Ascending aorta (tissue), 2 donors: ENCODE measurements at places on chromosomes 13 and 19.

DNA sequence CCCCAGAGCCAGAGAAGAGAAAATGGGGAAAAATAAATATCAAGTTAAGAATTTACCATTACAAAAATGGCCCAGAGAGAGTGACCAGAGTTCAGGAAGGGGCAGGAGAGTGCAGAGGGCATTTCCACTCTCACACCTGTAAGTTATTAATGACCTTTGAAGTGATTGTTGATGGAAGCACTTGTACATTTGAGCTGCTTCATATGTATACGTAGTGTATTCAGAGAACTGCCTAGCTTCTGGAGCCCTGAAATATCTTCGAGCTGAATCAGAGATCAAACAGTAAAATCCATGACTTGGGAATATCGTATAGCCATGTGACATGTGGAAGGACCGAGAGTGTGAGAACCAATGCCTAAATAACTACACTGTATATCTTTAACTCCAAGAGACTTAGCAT lies 49.2 kb upstream of the PCCA start:
- no peak for DNase-seq

DNA sequence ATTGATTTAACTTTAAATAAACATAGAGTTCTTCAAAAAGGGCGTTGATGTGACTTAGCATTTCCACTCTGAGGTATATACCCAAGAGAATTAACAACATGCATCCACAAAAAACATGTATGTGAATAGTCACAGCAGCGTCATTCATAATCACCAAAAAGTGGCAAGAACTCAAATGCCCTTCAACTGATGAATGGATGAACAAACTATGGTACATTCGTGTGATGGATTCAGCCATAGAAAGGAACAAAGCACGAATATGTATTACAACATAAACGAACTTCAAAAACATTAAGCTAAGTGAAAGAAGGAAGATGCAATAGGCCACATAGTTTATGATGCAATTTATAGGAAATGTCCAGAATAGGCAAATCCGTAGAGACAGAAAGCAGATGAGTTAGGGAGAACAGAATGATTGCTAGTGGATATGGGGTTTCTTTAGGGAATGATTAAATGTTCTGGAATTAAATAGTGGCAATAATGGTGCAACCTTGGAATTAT lies 72.3 kb upstream of the UQCRFS1 start:
- DNase-seq: no peak

- DNase-seq: no peak
Measured at GRCh38 chr13:74114641-74115040, 19.6 kb downstream of the KLF12 start.

DNA sequence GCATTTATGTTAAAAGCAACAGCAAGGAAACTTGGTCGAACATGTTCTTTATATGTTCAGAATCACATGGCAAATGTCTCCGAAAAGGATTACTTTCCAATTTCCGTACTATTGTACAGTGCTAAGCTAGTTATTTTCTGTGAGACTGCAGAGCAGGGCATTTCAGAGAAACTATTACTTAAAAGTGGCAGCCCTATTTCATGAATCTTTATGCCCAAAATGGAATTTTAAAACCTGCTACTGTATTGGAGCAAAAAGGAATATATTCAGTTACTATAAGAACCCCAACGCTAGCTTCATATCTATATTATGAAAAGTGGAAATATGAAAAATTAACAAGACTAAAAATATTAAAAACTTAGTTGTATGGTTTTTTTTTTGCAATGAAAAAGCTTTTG lies 2.2 kb upstream of the KLF5 start:
- no peak for DNase-seq

GRCh38 chr19:51458051-51458645 lies at the start of gene SIGLEC8:
Gene SIGLEC8 (minus strand): TSS chr19:51458454. CDS start chr19:51458387, 67 bp downstream.
- DNase-seq: no peak

DNA sequence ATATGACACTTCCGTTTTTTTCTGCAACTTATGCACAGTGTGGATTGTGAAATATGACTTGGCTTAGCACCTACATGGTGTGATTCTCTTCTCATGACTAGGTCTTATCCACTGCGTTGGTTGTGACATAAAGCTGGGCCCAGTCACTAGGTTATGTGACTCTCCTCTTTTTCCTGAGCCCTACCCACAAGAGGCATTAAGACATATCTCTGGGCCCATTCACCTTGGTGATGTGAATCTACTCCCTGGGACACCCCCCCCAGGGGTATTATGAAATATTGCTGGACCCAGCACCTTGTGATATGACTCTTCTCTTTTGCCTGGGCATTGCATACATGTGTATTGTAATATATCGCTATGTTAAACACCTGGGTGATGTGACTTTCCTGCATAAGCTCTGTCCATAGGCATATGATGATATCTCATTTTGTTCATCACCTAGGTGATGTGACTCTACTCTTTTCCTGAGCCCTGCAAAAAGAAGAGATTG lies 85.8 kb upstream of the ZNF43 start:
- peak; percentile 2 for DNase-seq

DNA sequence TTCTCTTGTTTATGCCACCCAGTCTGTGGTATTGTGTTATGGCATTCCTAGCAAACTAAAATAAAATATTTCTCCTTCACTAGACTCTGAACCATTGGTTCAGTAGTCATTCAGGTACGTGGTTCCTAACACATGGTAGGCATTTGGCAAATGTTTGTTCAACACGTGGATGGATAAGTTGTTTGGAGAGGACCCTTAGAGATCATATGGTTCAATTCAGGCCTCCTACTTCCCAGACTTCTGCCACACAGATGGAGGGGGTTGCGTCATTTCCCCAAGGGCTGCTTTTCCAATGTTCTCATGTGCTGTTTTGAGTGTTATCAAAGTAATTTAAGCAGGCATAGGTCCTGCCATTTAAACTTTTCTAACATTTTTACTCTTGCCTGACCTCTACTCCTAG lies 6.7 kb downstream of the CXCL17 start:
- no peak for DNase-seq

- no peak for DNase-seq
Measured at GRCh38 chr13:82681535-82681934, 1200.7 kb downstream of the SLITRK1 start.

GRCh38 chr13:99124794-99125316 lies 75.8 kb upstream of the UBAC2 start:
- no peak for DNase-seq

GRCh38 chr13:42258747-42259146 lies 13.2 kb upstream of the AKAP11 start:
- DNase-seq: no peak

DNA sequence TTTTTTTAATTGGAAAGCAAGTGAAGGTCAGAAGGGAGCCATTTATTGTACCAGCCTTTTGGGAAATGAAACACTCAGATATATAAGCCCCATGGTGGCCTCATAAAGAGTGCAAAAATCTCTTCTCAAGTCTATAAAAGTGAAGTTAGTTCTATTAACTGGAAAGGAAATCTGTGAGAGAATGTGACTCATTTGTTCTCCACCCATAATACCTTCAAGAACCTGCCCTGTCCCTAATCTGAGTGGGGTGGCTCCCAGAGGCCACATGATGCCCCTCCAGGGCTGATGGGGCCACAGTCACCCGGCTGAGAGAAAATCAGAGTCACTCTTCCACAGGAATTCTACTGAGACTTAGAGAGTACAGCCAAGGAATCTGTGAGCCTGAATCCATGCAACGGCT lies 65.8 kb upstream of the SERP2 start:
- no peak for DNase-seq

DNA sequence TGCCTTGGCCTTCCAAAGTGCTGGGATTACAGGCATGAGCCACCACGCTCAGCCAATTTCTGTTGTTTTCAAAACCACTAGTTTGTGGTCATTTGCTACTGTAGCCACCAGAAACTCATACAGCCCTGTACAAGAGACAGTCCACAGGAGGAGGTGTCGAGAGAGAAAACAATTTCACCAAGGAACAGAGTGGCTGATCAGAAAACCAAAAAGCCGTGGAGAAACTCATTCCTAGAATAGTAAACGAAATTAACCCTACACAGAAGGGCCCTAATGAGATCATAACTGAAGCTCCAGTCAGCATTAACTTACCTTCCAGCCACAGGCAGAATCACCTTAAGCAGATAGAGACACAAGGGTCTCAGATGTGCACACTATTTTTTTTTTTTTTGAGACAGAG lies 3.8 kb upstream of the CCDC124 start:
- no peak for DNase-seq

GRCh38 chr19:7257148-7258040 lies 36.8 kb downstream of the INSR start:
- DNase-seq: no peak

- no peak for DNase-seq
Measured at GRCh38 chr13:51193387-51193786, 28.8 kb upstream of the FAM124A start.

- no peak for DNase-seq
Measured at GRCh38 chr13:94764576-94765321, 52.4 kb upstream of the SOX21 start.

GRCh38 chr19:4437103-4437502 lies 20.5 kb downstream of the UBXN6 start:
- no peak for DNase-seq

DNA sequence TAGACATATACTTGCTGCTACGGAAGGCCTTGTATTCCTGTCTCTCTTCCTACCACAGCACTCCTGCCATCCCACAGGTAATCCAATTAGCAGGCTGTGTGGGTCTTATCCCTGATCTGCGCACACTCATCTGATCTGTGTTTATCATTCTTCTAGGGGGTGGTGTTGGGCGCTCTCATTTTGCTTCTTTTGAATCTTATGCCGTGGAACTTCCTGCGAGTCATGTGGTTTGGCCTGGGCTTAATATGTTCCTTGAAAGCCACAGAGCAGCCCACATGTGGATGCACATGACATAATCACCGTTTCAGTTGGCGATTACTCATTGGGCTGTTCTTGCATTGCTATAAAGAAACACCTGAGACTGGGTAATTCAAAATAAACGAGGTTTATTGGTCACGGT lies 7.5 kb downstream of the RASA3 start:
- no peak for DNase-seq

DNA sequence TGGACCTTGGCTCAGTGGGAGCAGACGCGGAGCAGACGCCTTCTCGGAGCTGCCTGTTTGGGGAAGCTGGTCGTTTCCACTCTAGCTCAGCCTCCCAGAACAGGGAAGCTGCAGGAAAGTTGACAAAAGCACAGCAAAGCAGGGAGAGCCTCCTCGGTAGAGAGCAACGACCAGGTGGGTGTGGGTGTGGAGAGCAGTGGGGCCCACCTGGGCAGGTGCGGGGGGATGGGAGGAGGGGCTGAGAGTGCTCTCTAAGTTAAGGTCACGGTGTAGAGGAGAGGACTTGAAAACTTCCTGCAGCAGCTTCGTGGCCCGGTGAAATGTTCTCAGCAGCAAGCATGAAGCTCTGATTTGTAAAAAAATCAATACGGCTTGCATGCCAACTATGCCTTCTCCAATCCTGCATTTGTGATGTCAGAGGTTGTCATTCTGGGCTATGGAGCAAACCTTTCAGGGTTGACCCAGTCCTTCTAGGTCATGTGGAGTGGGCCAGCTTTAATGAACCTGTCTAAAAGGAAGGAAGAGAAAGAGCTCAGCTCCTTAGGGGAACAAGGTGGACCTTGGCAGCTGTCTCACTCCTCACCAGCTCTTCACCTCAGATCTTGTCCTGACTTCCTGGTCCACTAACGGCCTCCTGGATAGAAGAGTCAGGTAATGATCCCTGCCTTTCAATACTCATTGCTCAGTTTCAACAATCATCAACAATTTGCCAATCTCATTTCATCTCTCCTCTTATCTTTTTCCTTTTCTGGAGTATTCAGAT lies 85.8 kb upstream of the UBL3 start:
- DNase-seq: no peak

DNA sequence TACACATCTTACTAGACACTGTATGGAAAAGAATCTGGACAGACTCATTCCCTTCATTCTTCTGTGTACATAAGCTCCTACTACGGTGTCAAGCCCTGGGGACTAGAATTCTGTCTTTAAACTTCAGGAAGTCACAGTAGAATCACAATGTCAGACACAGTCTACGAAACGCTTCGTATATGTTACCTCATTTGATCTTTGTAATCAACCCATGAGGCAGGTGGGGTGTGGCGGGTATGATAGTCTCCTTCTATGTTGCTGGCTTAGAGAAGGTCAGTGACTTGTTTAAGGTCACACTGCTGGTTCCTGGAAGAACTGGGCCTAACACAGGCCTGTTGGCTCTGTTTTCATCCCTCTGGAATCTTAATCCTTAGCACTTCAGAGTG lies 32.2 kb upstream of the TPT1 start:
- DNase-seq: no peak

DNA sequence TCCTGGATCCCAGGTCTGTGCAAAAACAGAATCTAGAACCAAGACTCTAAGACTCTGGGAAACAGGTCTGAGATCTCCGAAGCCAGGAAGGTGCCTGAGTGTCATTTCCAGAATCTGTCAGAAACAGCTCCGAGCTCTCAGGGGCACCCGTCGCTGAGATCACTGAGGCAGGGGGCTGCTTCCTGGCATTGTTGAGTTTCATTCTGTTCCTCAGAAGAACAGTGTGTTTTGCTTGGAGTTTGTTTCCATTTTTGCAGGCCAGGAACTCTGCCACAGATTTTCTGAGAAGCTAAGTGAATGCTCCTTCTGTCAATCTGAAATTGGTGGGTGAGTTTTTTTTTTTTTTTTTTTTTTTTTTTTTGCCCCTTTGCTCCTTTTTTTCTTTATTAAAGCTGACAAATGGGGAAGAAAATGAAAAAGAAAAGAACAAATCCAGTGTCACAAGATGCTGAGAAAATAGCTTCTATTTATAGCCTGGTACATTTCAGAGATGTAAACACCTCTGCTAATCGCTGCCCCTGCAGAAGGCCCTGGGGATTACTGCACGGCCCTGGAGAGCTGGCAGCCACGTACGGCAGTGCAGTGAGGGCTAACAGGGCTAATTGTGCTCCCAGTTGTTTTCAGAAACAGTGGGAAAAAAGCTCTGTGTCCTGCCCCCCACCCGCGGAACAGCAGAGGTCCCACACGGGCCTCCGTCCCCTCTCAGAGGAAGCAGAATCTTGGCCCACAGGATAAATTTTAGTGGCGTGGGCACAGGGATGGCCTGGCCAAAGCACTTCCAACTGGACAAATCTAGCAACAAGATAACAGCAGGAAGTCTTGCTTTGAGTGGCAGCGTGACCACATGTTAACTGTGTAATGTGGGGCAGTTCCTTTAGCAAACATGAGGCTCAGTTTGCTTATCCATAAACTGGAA lies 237.6 kb upstream of the IRS2 start:
- peak; percentile 30 for DNase-seq

- DNase-seq: peak; percentile 93
Measured at GRCh38 chr19:12782424-12783290, 7.3 kb upstream of the HOOK2 start.

GRCh38 chr19:12478234-12478941 lies 6.2 kb downstream of the ZNF709 start:
- no peak for DNase-seq

DNA sequence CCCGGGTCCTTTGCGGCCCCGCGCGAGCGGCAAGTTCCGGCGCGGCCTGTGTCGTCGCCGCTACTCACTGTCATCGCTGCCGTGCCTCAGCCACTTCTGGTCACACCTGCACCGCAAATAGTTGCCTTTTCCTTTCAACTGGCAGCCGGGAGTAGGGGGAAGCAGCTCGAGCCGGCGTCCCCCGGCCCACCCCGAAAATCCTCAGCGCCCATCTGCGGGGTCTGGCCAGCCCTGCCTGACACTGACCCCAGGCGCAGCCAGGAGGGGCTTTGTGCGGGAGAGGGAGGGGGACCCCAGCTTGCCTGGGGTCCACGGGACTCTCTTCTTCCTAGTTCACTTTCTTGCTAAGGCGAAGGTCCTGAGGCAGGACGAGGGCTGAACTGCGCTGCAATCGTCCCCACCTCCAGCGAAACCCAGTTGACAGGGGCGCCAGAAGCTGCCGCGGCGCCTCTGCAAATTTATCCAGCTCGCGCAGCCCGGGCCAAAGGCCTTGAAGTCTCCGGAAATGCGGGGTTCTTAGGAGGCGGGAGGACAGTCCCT lies 1.7 kb downstream of the PDX1 start:
- no peak for DNase-seq
